Upper lobe of right lung (tissue), 1 donor: ENCODE measurements at places on chromosomes 11 and 22.
A peak's percentile ranks its signal among the peaks of the same experiment; 100 is the strongest.

DNA sequence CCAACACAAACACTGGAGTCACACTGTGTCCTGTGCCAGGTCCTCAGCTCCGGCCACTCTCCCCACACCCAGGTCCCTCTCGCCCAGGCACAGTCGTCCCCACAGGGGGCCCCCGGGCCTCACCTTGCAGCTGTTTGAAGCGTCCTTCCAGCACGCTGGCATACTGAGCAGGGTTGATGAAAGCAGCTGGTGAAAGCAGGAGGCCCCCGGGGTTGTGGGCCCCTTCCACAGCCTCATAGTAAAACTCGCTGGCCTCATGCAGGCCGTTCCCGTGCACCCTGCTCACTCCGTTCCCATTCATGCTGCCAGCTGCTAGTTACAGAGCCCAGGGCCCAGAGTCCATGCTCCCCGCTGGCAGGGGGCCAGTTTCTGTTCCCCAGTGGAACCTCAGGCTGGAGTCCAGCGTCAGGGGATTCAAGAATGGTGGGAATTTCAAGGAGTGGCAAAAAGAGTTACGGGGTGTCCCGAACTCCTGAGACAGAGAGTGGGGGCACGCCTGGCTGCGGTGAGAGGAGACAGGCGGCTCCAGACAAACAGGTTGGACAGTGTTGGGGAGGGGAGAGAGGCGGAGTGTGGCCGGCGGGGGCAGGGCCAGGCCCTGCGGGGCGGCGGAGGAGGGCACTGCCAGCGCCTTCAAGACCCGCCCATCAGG lies 10.6 kb downstream of the SPTBN2 start:
- peak; percentile 84 for DNase-seq

- DNase-seq: peak; percentile 54
Observed at GRCh38 chr11:69654001-69654659, 13.2 kb downstream of the CCND1 start.

DNA sequence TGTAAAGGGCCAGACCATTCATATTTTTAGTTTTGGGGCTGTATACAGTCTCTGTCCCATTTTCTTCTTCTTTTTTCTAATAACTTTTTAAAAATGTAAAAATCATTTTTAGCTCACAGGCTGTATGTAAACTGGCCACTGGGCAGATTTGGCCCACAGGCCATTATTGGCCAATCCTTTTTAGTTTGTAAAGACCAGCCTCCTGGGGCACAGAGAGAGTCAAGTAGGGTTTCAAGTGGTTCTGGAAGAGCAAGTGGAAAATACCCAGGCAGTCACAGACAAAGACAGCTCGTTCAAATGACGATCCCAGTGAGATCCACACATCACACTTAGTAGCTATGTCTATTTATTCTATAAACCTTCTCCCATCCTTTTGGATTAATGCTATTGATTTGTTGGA lies 150.2 kb upstream of the ARHGAP20 start:
- DNase-seq: no peak

GRCh38 chr22:43100225-43100624 lies 10.3 kb upstream of the BIK start:
- no peak for DNase-seq

- DNase-seq: no peak
Observed at GRCh38 chr11:72421351-72421750, 13.0 kb downstream of the CLPB start.

GRCh38 chr22:44368611-44369292 lies 56.0 kb upstream of the SHISAL1 start:
- DNase-seq: peak; percentile 34

- no peak for DNase-seq
Observed at GRCh38 chr11:124481365-124482323, 36.1 kb upstream of the OR8B8 start.

DNA sequence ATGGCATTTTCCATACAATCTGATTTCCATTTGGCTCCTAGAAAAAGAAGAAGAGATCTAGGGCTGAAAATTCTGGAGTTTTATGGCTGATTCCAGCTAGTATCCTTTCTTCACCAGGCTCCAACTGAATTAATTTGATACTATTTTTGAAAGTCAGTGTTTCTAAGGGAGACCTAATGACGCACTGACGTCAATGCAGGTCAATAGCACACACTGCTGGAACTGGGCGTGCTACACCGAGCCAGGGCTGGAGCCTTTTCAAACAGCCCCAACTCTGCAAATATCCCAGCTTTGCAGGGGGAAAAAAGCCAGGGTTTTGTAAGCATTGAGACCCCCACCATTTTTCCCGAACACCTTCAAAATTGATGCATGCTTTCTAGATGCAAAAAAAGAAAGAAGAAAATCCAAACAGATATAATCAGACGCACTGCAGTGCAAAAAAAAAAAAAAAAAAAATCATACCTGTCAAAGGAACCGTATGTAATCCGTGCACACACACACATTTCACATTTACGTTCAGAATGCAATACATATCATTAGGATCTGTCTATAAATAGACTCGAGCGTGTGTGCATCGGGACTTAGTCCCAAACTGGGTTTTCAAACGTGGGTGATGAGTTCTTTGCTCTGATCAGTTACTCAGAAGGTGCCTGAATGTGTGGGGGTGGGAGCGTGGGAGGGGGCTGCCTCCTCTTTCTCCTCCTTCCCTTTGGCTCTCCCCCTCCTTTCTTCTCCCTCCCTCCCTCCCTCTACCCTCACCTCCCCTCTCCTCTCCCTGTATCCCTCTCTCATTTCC lies 124.5 kb upstream of the HSD17B12 start:
- DNase-seq: no peak

DNA sequence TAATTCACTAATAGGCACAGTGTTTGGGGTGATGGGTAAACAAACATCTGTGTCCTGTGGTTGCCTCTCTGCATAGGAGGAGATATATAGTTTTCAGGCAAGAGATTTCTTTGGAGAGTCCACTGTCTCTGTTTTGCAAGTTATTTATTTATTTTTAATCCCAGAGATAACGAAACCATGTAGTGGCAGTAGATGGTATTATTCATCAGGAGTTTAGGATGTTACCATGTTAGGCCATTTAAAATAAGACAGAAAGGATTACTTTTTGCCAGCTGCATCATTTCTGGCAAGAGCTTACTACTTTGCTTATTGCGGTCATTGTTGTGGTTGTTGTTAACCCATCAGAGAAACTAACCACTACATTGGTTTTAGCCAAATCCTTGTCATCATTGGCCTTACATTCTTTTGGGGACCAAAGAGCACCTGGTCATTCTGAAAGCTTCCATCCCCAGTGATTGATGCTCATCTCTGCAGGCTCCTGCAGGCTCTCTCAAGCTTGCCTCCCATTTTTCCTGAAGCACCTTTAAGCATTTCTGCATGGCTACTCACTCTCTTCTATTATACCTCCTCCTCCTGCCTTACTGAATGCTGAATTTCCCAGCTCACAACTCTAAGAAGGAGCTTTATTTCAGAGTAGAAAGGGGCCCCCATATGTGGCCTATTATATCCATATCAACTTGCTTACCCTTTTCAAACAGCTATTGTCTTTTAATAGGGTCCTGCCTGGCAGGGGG lies 84.4 kb downstream of the CSTPP1 start:
- no peak for DNase-seq

- no peak for DNase-seq
Observed at GRCh38 chr22:35517207-35517606, 23.4 kb upstream of the RASD2 start.

DNA sequence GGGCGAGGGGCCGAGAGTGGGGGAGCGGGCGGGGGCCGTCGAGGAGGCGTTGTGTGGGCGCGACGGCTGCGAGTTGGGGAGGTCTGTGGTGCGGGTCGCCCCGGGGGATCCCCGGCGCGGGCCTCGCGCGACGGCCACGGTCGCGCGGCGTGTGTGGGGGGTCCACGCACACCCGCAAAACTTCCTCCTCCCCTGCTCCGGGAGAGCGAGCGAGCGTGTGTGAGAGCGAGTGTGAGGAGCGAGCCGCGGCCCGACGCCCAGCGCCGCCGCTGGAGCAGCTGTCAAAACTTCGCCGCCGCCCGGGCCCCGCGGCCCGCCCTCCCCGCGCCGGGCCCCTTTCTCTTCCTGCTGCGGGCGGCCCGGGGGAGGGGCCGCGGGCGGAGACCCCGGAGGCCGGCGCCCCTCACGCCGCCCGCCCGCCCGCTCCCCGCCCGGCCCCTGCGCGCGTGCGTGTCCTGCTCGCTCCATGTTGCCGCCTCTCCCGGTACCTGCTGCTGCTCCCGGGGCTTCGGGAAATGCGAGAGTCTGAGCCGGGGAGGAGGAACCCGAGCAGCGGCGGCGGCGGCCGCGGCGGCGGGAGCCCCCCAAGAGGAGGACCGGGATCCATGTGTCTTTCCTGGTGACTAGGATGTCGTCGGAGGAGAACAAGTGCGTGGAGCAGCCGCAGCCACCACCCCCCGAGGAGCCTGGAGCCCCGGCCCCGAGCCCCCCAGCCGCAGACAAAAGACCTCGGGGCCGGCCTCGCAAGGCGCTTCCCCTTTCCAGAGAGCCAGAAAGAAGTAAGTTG lies 9.0 kb upstream of the CCT8L2 start:
- no peak for DNase-seq

GRCh38 chr22:30016596-30016995 lies 63.7 kb upstream of the HORMAD2 start:
- DNase-seq: no peak

DNA sequence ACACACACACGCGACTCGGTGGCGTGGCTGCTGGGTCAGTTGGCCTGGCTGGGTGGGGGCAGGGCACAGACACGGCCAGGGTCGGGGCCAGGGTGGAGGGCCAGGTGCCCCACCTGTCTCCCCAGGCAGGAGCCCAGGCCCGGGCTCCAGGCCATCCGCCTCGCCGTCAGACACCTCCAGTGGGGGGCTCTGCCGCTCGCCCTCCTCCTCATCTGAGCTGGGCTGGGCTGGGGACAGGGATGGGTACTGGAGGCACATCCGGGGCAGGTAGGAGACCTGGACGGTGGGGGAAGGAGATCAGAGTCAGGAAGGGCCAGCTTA lies 6.2 kb upstream of the MYBPC3 start:
- DNase-seq: no peak

- peak; percentile 87 for DNase-seq
Observed at GRCh38 chr11:46389450-46390330, 1.9 kb downstream of the CHRM4 start.

DNA sequence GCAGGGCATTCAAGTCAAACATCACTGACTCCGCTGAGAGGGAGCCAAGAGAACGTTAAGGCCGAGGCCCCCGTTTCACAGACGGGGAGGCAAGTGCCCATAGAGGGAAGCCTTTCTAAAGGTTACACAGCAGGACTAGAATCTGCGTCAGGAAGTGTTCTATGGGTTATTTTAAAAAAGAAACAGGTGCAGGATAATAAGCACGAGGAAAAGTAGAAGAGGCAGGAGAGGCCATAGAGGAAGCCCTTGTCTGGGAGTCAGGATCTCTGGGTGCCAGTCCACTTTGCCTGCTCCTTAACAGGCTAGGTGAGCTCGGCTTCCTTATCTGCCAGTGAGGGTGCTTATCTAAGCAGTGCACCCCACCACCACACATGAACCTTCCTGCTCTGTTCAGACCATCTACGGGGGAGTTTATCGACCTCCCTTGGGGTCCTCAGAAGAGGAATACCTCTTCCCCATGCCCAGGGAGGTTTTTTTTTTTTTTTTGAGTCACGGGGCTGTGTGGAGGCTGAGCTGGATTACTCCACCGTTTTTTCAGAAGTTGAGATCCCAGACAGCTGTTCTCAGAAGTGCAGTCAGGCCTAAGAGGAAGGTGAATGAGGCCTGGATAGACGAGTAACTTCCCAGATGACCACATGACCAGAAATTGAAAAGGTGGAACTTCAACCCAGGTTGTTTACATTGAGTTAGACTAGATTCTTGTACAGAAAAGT lies 1.2 kb upstream of the FCHSD2 start:
- no peak for DNase-seq

- no peak for DNase-seq
Observed at GRCh38 chr11:22190827-22191463, 1.9 kb upstream of the ANO5 start.

DNA sequence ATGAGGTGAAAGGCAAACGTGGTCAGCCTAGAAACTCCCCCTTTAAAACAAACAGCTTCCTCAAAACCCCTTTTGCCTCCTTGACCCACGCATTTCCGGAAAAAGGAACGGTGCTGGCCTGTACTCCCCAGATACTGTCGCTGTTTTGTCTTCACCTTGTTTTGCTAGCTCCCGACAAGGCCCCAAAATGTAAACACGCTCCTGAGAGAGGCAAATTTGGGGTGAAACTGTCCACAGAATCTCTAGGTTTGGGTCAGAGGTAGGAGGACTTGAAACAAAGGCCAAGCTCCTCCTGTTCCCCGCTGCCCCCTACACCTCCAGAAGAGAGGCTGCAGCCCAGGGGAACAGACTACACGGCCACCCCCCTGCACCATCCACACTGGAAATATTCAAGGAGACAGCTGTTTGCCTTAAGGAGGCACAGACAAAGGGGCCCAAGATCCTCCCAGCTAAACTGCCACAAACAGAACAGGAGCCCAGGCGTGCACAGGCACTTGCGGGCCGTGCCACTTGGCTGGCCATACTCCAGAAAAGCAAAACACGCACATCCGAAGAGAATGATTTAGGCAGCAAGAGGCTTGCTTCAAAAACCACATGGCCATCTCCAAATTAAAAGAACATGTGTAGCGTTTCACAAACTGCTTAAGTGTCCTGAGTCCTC lies 160.5 kb upstream of the GRK3 start:
- DNase-seq: no peak

- no peak for DNase-seq
Observed at GRCh38 chr11:46800177-46800576, 45.9 kb downstream of the CKAP5 start.

- no peak for DNase-seq
Observed at GRCh38 chr11:110337570-110338193, 41.3 kb upstream of the RDX start.

DNA sequence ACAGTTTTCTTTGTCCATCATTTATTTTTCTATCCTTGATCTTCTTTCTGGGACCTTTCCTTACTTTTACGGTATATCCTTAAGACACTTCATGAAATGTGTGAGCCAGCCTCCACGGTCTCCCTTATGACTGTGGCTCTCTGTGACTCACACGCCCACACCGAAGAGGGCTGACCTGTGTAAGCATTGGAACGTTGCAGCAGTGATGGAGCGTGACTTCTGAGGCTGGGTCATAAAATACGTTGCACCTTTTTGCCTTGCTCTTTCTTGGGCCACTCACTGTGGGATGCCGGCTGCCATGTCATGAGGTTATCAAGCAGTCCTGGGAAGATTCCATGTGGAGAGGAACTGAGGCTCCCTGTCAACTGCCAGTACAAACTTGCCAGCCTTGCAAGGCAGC lies 96.3 kb upstream of the RAB1B start:
- DNase-seq: no peak

- DNase-seq: no peak
Observed at GRCh38 chr11:110704210-110704864, 7.9 kb downstream of the ARHGAP20 start.

GRCh38 chr11:12354750-12355545 lies 22.4 kb upstream of the PARVA start:
- DNase-seq: no peak

DNA sequence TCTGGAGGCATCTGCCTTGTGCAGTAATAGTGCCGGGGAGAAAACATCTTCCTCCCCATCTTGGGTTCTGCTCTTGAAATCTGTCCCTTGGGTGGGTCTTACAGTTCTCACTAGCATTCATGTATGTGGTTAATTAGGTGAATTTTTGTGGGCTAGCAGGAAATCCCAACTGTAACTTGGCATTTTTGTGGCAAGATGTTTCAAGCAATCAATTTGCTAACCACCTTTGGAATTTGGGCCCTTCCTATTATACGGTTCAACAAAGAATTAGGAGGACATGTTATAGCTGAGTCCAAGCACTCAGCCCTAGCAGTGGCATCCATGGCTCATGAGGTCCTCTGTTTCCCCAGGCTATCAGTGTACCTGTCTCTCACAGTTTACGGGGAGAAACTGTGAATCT lies 89.1 kb upstream of the MTNR1B start:
- no peak for DNase-seq
